ENCODE measurements at places on chromosomes 7 and 10. TPM values are rescaled to one million over a fixed set of nuclear protein-coding genes. Genes with fewer than 3 reads are reported as not detected.

LIPM gene
- not detected for total RNA-seq

DNA sequence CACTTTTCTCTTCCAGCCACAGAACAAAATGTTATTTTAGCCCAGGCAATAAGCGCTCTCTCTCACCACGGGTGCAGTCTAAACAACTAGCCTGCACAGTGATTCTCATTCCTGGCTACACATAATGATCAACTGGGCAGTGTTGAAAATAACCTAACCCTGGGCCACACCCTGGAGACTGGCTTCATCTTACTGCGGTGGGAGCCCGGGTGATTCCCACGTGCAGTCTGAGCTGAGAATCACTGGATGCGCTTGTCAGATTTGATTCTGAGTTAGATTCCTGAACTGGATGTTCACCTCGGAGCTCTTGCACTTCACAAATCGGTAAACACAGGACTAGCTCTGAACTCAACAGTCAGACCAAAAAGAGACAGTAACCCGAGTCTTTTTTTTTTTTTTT is 14.9 kb downstream of the ZC3HAV1 start:
- H3K36me3 ChIP-seq = no peaks in the 10 kb centered on the region
- peak overlapping the region; percentile 60 for H3K27ac ChIP-seq
- H3K4me3 ChIP-seq = peak overlapping the region; percentile 32
- no peaks in the 10 kb centered on the region for H3K27me3 ChIP-seq

DNA sequence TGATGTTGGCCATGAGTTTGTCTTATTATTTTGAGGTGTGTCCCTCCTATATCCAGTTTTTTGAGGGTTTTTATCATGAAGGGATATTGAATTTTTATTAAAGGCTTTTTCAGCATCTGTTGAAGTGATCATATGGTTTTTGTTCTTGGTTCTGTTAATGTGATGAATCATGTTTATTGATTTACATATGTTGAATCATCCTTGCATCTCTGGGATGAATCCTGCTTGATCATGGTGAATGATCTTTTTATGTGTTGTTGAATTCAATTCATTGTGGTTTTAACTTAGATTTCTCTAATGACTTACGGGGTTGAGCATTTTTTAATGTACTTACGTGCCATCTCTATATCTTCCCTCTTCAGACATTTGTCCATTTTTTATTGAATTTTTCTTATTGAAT is 22.9 kb downstream of the DLD start:
- H3K4me1 ChIP-seq = no peaks in the 10 kb centered on the region
- no peak for DNase-seq
- no peak overlapping the region for H3K27ac ChIP-seq
- no peak overlapping the region for H3K4me3 ChIP-seq

ESYT2 gene
- 155 TPM for total RNA-seq

DNA sequence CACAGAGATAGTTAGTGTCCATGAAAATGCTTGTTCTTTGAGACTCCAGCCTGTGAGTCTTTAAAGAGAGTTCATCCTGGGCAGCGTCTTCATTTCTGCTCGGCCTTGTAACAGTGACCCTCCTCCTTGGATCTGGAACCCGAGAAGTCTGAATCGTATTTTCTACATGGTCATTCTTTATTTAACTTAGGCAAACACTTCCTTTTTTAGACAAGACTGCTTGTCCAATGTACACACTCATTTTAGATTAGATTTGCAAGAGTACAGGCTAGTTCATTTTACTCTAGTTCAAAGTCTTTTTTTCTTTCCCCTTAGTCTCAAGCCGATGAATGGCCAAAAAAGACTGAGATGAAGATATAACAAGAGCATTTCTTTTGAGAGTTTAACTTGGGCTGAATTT is 133.5 kb downstream of the CHN2 start:
- no peak for DNase-seq
- no peaks in the 10 kb centered on the region for H3K36me3 ChIP-seq
- no peak overlapping the region for H3K4me3 ChIP-seq

DNA sequence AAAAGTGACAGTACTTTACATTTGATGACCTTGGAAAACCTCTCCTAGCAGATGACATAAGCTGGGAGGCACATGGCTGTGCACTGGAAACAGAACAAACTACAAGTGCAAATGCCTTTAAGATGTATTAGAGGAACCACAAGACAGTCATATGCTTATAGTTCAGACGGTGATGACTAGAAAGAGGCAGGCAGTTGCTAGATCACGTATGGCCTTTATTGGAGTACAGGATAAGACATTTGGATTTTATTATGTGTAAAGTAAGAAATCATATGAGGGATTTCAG is 290.0 kb downstream of the SORCS1 start:
- H3K27ac ChIP-seq = no peak overlapping the region
- no peaks in the 10 kb centered on the region for H3K4me1 ChIP-seq
- H3K27me3 ChIP-seq = no peaks in the 10 kb centered on the region
- no peaks in the 10 kb centered on the region for H3K36me3 ChIP-seq
- no peak for DNase-seq

ERVW-1 gene
- total RNA-seq = not detected

DNA sequence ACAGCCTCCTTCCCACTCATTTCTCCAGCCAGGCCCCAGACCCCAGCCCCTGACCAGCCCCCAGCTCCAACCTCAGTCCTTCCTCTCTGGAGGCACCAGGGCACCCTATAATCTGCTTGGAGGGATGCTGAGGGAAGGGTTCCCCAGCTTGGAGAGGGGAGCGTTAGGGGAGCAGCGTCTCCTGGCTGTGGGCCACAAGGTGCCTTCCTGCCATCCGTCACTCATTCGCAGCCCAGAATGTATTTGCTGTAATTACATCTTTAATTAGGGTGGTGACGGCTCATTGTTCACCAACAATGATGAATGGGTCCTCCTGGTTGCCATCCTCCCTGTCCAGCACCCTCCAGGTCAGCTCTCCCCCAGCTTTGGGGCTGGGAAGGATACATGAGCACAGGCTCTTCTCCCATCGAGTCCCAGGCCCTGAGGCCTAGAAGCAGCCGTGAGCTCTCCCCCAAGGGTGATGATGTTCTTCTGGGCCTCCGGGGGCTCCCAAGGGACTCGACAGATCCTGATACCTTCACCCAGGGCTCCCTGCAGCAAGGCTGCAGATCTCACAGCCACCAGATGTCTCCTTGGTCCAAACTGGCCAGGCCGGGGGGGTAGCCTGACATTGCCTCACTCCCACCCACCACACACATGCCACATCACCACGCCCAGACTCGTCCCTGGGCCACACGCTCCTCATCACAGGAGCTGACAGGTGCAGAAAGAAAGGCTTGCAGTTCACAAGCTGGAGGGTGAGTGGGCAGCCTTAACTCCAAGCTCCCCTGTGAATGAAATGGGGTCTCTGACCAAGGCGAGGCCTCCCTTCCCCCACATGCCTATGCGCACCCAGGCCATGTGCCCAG is 26.8 kb downstream of the POLL start:
- no peaks in the 10 kb centered on the region for H3K36me3 ChIP-seq
- H3K4me1 ChIP-seq = no peaks in the 10 kb centered on the region
- no peak overlapping the region for H3K27ac ChIP-seq
- DNase-seq = no peak
- H3K4me3 ChIP-seq = no peak overlapping the region
- no peaks in the 10 kb centered on the region for H3K27me3 ChIP-seq

MCMBP gene
- total RNA-seq = 52.2 TPM

GRCh38 chr10:125880719-125881118 is 373 bp downstream of the DHX32 start:
- H3K27me3 ChIP-seq = no peaks in the 10 kb centered on the region
- H3K27ac ChIP-seq = no peak overlapping the region
- DNase-seq = no peak
- no peak overlapping the region for H3K4me3 ChIP-seq

- H3K4me1 ChIP-seq = peaks cover 24% of the 10 kb centered on the region
- no peak overlapping the region for H3K4me3 ChIP-seq
- no peaks in the 10 kb centered on the region for H3K36me3 ChIP-seq
- DNase-seq = no peak
- H3K27me3 ChIP-seq = no peaks in the 10 kb centered on the region
- peak overlapping the region; percentile 90 for H3K27ac ChIP-seq
Observed at GRCh38 chr7:151426904-151427704, 12.8 kb downstream of the CRYGN start.
